ENCODE measurements at places on chromosomes 2 and 18.

DNA sequence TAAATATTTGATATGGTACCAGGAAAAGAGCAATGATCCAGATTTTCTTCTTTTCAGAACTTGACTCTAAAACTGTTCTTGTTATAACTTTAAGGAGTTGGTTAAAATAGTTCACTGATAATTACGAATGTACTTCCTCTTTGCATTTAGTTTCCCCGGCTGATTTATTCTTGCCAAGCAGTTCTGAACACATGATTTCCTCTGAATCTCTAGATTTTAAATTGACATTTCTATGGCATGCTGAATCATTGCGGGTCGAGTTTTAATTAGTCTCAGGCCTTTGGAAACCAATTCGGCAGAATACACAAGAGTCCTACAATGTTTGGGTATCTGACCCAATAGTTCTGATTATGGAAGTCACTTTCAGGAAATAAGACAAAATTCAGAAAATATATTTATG, 37.3 kb upstream of the DNAH7 start:
- DNase-seq = no peak

DNA sequence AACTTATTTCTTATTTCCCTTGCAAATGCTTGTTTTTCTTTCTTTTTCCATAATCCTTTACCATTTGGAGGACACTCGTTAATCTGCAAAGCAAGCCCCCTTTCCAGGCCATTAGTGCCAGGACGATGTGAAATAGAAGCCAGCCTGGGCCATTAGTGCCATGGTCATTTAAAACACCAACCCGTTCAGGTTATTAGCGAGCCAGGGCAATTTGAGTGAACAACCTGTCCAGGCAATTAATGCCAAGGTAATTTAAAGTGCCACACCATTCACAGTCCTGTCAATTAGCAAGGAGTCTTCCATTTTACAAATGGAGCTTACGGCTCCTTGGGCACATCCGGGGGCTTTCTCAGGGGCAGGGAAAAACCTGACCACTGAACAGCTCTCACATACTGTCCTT, 370.6 kb downstream of the HRH4 start:
- DNase-seq = no peak

DNA sequence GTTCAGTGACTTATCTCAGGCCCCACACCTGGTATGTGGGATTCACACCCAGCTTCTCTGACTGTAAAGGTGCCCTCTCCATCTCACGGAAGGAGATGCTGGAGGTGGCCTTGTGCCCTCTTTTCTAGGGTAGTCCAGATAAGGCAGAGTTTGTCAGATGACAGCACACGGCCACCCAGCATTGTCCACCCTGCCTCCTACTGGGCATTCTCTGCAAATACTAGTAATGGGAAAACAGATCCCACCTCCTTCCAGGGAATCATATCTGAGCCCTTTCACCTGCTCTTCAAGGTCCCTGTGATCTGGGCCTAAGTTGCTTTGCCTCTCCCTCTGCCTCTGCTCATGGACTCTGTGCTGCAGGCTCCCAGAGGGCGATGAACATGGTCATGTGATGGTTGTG, 214.7 kb downstream of the CLIP4 start:
- DNase-seq = no peak

GRCh38 chr2:224400886-224401632, 848 bp downstream of the FAM124B start:
- DNase-seq = no peak

GRCh38 chr2:189231719-189232323, 52.3 kb upstream of the COL5A2 start:
- no peak for DNase-seq

- DNase-seq = no peak
Observed at GRCh38 chr18:55657572-55658331, 69.8 kb upstream of the TCF4 start.

- no peak for DNase-seq
Observed at GRCh38 chr2:12624384-12624783, 92.4 kb upstream of the TRIB2 start.

DNA sequence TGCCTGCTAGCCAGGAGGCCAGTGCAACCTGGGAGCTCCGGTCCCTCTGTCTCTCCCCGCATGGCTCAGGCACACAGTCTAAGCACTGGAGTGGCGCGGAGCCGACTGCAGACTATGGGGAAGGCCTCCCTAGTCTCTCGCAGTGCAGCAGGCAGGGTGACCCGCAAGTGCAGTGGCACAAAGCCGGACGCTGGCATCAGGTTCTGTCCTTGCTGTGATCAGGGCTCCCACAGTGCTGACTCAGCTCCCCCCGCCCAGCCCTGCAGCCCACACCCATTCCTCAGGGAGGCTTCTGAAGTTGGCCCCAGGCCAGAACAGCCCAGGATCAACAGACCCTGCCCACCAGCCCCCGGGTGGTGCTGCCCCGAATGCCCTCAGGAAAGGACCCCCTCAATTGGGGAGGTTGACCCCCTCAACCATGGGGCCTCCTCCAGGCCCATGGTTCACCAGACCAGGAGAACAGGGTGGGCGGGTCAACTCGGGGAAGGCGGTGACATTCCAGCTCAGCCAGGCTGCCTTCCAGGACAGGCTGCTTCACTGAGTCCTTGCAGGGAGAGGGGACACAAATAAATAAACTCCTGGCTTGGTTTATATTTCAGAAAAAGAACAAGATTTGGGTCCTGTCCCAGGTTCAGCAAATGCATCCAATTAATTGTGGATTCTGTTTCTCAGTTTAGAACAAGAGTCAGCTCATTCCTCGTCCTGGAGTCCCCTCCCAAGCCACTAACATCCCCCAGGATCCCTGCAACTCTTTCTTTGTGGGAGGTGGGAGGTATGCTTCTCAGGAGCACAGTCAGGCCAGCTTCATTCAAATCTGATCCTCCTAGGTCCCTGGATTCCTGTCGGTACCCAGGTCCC, 12.2 kb downstream of the BIN1 start:
- DNase-seq = no peak
